ENCODE measurements at places on chromosomes 6 and 20.

GRCh38 chr6:117530467-117531242 is 48.2 kb downstream of the DCBLD1 start:
- DNase-seq, result no peak

GRCh38 chr6:144344646-144345045 is 59.5 kb downstream of the UTRN start:
- no peak for DNase-seq

DNA sequence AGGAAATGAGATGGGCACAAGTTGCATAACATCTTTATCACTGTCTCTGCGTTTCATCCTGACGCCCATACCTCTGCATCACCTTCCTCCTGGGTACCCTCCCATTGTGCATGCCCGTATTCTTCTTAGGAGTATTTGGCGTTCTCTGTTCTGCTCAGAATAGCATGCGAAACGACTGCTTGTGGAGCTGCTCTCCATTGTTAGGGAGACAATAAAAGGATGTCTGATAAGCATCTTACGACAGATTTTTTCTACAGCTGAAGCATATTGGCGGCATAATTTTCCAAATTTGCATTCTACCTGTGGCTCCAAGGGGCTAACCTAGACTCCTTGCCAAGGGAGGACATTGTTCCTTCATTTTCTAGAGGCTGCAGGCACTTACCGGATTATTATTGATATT is 118.6 kb downstream of the EDN1 start:
- DNase-seq, result no peak

- no peak for DNase-seq
Observed at GRCh38 chr6:135798751-135799515, 52.6 kb upstream of the PDE7B start.

GRCh38 chr20:61803416-61803914 is 262.2 kb downstream of the TAF4 start:
- DNase-seq, result no peak

GRCh38 chr20:22429175-22430153 is 154.9 kb downstream of the FOXA2 start:
- DNase-seq, result no peak

GRCh38 chr6:138809677-138810076 is 13.8 kb downstream of the ECT2L start:
- DNase-seq, result no peak

- no peak for DNase-seq
Observed at GRCh38 chr6:97095311-97095850, 170.9 kb downstream of the KLHL32 start.

GRCh38 chr6:37845930-37846329 is 26.4 kb downstream of the ZFAND3 start:
- no peak for DNase-seq

DNA sequence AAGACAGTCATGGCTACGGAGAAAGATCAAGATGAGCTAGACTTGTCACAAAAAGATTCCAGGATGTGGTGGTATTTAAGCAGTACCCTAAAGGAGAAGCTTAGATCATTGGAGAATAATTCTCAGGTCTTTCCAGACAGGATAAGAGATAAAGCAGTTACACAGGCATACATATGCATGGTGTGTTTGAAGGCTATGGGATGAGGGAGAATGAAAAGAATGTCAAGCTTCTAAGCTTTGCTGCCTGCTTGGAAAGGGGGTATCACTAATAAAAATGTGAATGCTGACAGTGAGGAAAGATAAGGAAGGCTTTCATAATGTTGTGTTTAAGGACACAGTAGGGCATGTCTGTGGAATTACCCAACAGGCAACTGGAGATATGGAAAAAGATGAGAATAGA is 28.1 kb downstream of the RWDD2A start:
- DNase-seq, result no peak

DNA sequence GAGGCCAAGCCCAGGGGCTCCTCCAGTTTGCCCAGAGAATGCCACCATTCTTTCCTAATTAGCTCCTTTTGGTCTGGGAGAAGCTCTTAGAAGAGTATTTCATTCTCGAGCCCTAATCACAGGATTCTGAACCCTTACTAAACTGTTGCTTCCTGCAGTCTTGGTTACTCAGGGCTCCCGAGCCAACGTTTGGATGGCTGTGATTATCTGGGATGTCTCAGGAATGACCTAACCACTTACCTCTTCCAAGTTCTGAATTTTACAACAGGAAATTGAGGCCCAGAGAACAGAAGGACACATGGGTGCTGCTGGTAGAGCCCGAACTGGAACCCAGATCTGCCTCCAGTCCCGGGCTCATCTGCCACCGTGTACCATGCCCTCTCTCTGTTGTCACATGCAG is 22.2 kb upstream of the PNPLA1 start:
- DNase-seq, result no peak

- no peak for DNase-seq
Observed at GRCh38 chr20:51917886-51918535, 115.7 kb upstream of the SALL4 start.

DNA sequence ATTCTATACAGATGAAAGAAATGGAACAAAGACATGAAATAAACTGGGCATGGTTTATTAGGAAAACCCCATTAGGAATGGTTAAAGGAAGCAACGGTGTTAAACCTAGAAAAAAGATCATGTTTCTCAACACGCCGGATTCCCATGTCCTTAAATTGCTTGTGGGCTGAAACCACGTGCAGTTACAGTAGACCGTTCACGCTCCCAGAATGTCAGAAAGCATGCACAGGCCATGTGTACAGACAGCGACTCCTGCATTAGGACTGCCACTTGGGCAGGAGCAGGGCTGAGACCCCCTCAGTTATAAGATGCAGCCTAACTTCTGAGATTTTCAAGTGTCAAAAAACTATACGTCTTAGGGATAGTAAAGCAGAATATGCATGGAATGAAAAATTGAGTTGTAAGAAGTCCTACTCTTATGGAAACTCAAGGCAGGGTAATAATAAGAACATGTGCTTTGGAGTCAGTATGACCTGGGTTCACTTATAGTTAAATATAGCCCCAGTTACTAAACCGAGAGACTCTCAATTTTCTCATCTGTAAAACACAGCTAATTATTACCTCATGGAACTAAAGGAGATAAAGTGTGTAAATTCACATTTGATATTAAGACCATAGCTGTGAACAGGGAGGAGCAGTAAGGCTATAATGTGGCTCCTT is 174.0 kb upstream of the UST start:
- DNase-seq, result no peak

- no peak for DNase-seq
Observed at GRCh38 chr6:157498817-157499216, 117.8 kb downstream of the ZDHHC14 start.

DNA sequence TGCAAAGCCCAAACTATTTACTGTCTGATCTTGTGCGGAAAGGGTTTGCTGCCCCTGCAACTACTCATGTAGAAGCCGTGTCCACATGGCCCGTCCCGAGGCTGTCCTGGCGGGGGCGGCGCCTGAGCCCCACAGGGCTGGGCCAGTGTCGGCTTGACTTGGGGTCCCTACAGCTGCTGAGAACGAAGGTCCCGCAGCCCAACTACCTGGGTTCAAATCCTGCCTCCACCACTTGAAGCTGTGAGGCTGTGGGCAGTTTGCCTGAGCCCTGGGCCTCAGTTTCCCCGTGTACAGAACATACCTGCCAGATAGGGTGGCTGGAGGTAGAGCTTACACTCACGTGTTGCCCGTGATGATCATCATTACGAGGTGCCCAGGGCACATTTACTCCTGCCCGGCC is 111.1 kb downstream of the SULF2 start:
- no peak for DNase-seq

DNA sequence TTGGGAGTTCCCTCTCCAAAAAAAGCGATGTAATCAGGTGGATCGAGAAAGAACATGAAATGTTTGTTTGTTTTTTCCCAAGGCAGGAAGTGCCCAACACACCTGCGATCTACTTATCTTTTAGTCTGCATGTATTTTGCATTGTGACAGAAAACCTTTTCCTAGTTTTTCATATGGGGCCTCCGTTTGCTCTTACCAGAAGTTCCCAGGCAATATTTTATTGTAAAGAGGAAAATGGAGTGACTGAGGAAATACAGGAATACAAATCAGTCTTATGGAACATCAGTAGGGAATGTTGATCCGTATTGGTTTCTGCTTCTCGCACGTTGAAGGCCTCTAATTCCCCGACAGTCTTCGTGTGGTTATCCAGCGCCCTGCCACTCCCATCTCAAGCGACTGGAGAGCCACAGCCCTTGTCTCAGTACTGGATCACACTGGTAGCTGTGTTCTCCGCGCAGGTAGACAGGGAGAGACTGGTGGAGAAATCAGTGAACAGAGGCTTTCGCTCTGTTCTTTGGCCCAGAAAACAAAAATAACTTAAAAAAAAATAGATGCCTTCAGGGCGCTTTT is 107.4 kb downstream of the TRIM27 start:
- no peak for DNase-seq

- no peak for DNase-seq
Observed at GRCh38 chr6:165519316-165519715, 143.7 kb downstream of the PDE10A start.

DNA sequence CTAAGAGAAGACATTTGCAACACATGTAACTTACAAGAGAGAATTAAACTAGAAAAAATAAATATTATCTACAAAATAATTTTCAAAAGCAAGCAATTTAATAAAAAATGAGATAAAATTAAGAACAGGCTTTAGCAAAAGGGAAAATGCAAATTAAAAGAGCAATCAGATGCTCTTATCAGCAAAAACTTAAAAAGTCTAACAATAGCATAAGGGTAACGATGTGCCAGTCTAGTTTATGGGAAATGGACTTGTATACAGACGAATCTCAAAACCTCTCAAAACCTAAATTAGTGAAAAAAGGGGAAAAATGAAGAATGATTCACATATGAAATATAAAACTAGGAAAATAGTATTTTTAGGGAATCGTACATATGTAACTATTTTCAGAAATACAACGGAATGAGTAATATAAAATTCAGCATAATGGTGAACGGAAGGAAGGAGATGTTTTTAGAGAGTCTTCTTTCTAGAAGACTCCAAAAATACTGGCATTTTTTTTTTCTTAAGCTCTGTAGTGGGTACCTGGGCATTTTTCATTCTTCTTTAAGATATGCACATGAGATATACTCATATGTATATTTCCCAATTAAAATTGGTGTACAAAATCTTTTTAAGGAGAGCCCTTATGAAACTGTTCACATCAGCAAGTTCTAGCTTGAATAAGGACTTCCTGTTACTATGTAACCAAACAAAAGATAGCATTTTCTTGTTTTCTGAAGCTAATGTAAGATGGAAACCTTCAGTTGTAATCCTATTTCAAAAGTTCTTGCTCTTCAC is 927 bp upstream of the MANEA start:
- no peak for DNase-seq

- no peak for DNase-seq
Observed at GRCh38 chr6:71411882-71412281, 123.3 kb downstream of the OGFRL1 start.

DNA sequence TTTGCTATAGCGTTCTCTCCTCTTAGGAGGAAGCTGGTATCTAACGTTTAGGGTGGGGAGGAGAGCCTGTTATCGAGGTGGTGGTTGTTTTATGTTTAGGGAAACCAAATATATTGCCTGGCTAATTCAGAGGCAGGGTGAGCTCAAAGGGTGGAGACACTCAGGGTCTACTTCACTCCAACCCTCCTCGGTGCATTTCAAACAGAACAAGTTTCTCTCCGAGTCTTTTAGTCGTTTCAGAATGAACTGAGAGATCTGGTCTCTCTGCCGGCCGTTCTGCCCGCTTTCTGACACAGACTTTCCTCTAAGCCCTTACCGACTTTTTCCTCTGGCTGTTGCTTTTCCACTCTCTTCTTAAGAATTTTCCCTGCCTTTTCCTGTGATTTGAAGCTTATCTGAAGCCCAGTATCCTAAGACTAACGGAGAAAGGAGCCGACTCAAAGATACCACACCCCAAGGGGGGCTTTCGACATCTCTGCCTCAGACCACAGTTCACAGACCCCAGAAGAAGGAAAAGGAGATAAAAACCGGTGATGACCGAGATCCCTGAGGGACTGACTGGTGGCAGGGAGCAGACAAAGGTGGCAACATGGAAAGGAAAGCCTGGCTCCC is 865 bp downstream of the STK38 start:
- no peak for DNase-seq

GRCh38 chr6:40579101-40579500 is 8.1 kb downstream of the LRFN2 start:
- no peak for DNase-seq

DNA sequence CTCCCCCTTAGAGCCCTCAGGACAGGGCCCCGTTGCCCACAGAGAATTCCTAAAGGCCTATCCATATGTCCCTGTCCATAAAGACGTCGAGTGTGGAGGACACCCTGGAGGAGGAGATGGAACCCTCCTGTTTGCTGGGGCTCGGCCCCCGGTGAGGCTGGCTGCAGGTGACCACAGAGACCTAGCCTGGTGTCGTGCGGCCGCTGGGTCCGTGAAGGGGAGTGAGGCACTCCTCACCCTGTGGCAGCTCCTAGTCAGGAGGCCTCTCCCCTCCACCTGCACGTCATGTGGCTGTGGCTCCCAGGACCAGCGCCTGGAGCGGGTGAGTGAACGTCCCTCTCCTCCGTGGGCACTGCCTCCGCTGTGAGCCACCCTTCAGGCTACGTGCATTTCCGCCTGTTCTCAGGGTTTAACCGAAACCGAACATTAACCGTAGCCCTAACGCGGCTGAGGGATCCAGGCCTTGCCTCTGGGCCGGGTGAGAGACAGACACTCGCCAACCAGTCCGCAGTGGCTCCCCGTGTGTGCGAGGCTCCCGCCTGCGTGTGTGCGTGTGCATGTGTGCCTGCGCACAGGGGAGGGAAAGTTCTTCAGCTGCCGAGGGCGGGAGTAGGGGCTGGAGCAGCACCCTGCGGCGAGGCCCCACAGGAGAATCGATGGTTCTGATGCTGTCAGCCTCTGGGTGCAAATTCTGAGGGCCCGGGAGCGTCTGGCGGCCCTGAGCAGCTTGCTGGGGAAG is 5.9 kb upstream of the TCEA2 start:
- DNase-seq, result no peak

GRCh38 chr20:14561741-14562221 is 224.4 kb upstream of the FLRT3 start:
- DNase-seq, result no peak

GRCh38 chr6:255041-255750 is 37.1 kb upstream of the DUSP22 start:
- DNase-seq, result no peak

GRCh38 chr6:149230712-149231460 is 86.6 kb upstream of the TAB2 start:
- DNase-seq, result no peak

GRCh38 chr6:156879591-156879990 is 102.4 kb downstream of the ARID1B start:
- no peak for DNase-seq

- no peak for DNase-seq
Observed at GRCh38 chr6:44036196-44036595, 91.1 kb downstream of the MRPL14 start.

DNA sequence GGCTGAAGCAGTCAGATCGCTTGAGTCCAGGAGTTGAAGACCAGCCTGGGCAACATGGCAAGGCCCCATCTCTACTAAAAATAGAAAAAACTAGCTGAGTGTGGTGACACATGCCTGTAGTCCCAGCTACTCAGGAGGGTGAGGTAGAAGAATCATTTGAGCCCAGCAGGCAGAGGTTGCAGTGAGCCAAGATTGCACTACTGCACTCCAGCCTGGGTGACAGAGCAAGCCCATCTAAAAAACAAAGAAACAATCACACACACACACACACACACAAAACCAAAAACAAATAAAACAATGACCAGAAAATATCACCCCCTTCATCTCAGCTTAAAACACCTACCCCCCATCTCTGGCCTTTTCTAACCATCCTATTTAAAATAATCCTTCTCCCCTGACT is 68.0 kb downstream of the BTBD9 start:
- DNase-seq, result no peak

GRCh38 chr6:113825781-113826180 is 31.4 kb upstream of the MARCKS start:
- DNase-seq, result peak; percentile 8
